Activated CD4-positive, alpha-beta T cell treated with anti-CD3 and anti-CD28 coated beads for 36 hours (primary cell): ENCODE measurements at places on chromosomes 7 and 10.
A peak's percentile ranks its signal among the peaks of the same experiment; 100 is the strongest.

- DNase-seq = no peak
- H3K27me3 ChIP-seq = no peaks in the 10 kb centered on the region
- H3K36me3 ChIP-seq = peaks cover 5% of the 10 kb centered on the region
- no peaks in the 10 kb centered on the region for H3K4me1 ChIP-seq
Measured at GRCh38 chr7:102251531-102252365, 34.9 kb upstream of the SH2B2 start.

- no peak overlapping the region for H3K4me3 ChIP-seq
- no peak overlapping the region for H3K27ac ChIP-seq
- H3K4me1 ChIP-seq = no peaks in the 10 kb centered on the region
- H3K36me3 ChIP-seq = no peaks in the 10 kb centered on the region
- no peak for DNase-seq
Measured at GRCh38 chr10:33198610-33199009, 135.9 kb downstream of the NRP1 start.

DNA sequence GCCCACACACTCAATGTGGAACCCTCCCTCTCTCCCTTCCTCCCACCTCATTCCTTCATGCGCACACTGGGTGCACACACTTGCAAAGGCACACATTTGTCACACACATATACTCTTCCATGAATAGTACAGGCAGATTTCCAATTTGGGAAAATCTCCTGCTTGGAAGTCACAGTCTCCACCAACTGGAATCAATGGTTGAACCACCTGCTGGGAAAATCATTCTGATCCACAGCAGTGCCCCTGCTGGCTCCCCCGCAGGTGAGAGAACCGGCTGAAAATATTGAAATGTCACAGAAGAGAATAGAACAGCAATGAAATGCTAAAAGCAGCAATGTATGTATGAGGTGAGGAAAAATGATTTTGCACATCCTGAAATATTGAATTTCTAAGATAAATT is 232.7 kb downstream of the ADAM12 start:
- H3K36me3 ChIP-seq = no peaks in the 10 kb centered on the region
- no peak overlapping the region for H3K4me3 ChIP-seq
- H3K4me1 ChIP-seq = no peaks in the 10 kb centered on the region

DNA sequence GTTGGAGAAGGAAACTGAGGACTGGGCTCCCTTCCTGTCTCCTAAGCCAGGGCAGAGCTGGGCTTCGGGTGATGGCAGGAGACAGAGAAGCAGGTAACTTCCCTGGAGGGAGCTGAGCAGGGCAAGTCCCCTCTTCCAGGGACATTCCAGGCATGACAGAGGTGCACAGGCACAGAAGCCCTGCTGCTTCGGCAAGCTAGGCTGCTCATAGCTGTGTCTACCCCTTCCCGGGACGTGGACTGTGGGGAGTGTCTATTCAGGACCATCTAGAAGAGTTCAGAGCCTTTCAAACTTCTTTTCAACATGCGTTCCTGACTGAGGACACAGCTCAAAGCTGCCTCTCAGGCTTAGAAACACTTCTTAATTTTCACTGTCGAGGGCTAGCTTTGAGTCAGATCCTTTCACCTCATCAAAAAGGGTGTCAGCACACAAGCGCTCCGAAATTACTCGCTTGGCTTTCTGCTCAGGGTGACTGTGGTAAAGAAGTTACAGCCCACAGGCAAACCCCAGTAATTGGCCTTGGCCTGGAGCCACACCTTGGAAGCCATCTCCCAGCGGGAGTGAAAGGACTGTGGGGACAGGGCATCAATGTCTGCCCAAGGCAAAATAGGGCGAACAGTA is 63.7 kb upstream of the STEAP1B start:
- no peak overlapping the region for H3K27ac ChIP-seq
- peak; percentile 64 for DNase-seq
- H3K27me3 ChIP-seq = peaks cover 44% of the 10 kb centered on the region
- no peaks in the 10 kb centered on the region for H3K36me3 ChIP-seq

GRCh38 chr7:158034571-158034970 is 553.1 kb downstream of the PTPRN2 start:
- DNase-seq = no peak
- H3K4me3 ChIP-seq = no peak overlapping the region
- H3K27me3 ChIP-seq = peaks cover 6% of the 10 kb centered on the region
- no peaks in the 10 kb centered on the region for H3K4me1 ChIP-seq
- H3K36me3 ChIP-seq = no peaks in the 10 kb centered on the region
- H3K27ac ChIP-seq = no peak overlapping the region

- H3K36me3 ChIP-seq = no peaks in the 10 kb centered on the region
- no peak overlapping the region for H3K4me3 ChIP-seq
- DNase-seq = no peak
- H3K27me3 ChIP-seq = peaks cover 22% of the 10 kb centered on the region
Measured at GRCh38 chr7:156002362-156003066, 190.3 kb upstream of the SHH start.

DNA sequence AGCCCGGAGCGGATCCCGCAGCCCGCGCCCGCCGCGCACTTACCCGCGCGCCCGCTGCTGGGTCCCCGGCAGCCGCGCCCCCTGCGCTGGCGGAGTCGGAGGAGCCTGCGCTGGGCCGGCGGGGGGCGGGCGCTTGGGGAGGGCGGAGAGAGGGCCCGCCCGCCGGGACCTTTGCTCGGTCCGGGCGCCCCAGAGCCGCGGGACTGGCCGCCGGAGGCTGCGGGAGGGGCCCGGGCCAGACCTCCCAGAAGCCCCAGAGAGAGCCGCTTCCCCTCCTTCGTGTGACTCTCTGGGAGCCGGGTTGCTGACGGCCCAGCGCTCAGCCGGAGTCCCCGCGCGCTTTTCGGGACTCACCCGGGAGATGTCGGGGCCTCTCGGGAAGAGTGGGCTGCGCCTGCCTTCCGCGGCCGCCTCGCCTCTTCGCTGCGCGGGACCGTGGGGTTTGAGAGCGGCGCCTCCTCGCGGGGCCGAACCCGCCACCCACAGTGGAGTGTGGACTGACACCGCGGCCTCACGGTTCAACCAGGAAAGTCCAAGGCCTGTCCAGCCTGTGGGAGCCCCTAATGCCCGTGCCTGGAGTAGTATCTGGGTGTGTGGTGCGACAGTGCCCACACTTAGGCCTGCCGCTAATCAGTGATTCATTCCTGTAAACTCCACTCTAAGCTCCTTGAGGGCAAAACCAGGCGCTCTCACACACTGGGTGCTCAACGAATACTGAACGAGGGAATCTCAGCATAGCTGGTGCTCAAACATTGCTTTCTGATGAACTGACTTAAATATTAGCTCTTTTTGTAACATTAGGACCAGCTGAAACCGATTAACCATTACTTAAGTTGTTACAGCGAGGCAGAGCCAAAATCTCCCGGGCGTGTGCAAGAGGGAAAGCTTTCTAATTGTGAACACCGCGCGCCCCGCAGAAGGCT is at the start of gene GSDME:
GSDME (minus strand) TSS at position 112 of the 923 bp plus-strand sequence. CDS start 7,690 bp downstream, outside the sequence.
- H3K4me1 ChIP-seq = peaks cover 33% of the 10 kb centered on the region
- H3K27ac ChIP-seq = peak within 1 kb of the TSS; percentile 85
- no peaks in the 10 kb centered on the region for H3K36me3 ChIP-seq

GRCh38 chr10:92238586-92239098 is 52.2 kb downstream of the CPEB3 start:
- H3K4me3 ChIP-seq = peak overlapping the region; percentile 69
- peaks cover 27% of the 10 kb centered on the region for H3K4me1 ChIP-seq
- H3K36me3 ChIP-seq = peaks cover 10% of the 10 kb centered on the region
- peaks cover 14% of the 10 kb centered on the region for H3K27me3 ChIP-seq
- H3K27ac ChIP-seq = no peak overlapping the region
- no peak for DNase-seq

- peaks cover 9% of the 10 kb centered on the region for H3K4me1 ChIP-seq
- H3K27me3 ChIP-seq = no peaks in the 10 kb centered on the region
- no peak for DNase-seq
- no peak overlapping the region for H3K27ac ChIP-seq
- no peak overlapping the region for H3K4me3 ChIP-seq
Measured at GRCh38 chr10:114973997-114974396, 36.0 kb downstream of the TRUB1 start.

GRCh38 chr10:94076325-94076841 is 82.7 kb downstream of the PLCE1 start:
- DNase-seq = no peak
- no peaks in the 10 kb centered on the region for H3K36me3 ChIP-seq
- H3K4me1 ChIP-seq = no peaks in the 10 kb centered on the region
- H3K27ac ChIP-seq = no peak overlapping the region
- no peak overlapping the region for H3K4me3 ChIP-seq

GRCh38 chr7:130288829-130289228 is 4.1 kb upstream of the CPA4 start:
- H3K27me3 ChIP-seq = peaks cover 6% of the 10 kb centered on the region
- no peaks in the 10 kb centered on the region for H3K36me3 ChIP-seq
- H3K4me3 ChIP-seq = no peak overlapping the region
- no peak overlapping the region for H3K27ac ChIP-seq
- H3K4me1 ChIP-seq = no peaks in the 10 kb centered on the region

GRCh38 chr7:12601302-12601869 is 30.9 kb downstream of the SCIN start:
- H3K27me3 ChIP-seq = no peaks in the 10 kb centered on the region
- no peaks in the 10 kb centered on the region for H3K4me1 ChIP-seq
- no peaks in the 10 kb centered on the region for H3K36me3 ChIP-seq
- no peak overlapping the region for H3K4me3 ChIP-seq
- no peak for DNase-seq
- H3K27ac ChIP-seq = no peak overlapping the region

- H3K36me3 ChIP-seq = no peaks in the 10 kb centered on the region
- no peak overlapping the region for H3K4me3 ChIP-seq
- H3K27me3 ChIP-seq = no peaks in the 10 kb centered on the region
- peaks cover 45% of the 10 kb centered on the region for H3K4me1 ChIP-seq
- no peak for DNase-seq
- H3K27ac ChIP-seq = no peak overlapping the region
Measured at GRCh38 chr10:68049289-68050078, 25.6 kb downstream of the HERC4 start.

DNA sequence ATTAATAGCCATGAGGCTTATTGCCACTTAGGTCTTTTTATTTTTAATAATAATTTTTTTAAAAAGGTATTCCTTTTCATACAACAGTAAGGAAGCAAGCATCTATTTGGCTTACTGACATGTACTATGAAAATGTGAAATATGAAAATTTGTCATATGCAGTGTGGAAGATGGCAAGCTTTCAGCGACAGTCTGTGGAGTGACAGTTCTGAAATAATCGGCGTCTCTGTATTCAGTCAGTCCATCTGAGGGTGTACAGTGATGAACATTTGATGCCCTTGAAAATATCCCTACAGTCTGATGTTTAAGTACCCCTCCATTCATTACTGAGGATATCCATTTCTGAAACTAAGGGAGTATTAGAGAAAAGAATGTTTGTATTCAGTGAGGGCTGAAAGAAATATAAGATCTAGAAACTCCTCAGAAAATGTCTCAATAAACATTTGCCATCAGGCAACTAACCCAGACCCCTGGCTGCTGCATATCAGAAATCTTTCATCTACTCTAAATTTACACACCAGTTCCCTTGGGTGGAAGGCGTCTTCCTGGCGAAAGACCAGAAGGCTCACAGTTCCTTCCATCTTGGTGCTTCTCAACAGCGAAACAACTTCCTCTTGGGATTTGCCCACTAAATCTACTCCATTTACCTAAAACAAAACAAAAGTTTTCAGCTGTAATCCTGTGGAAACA is 440.6 kb downstream of the PARD3 start:
- no peak overlapping the region for H3K4me3 ChIP-seq
- peaks cover 2% of the 10 kb centered on the region for H3K27me3 ChIP-seq
- H3K36me3 ChIP-seq = no peaks in the 10 kb centered on the region
- no peak for DNase-seq
- peaks cover 9% of the 10 kb centered on the region for H3K4me1 ChIP-seq

DNA sequence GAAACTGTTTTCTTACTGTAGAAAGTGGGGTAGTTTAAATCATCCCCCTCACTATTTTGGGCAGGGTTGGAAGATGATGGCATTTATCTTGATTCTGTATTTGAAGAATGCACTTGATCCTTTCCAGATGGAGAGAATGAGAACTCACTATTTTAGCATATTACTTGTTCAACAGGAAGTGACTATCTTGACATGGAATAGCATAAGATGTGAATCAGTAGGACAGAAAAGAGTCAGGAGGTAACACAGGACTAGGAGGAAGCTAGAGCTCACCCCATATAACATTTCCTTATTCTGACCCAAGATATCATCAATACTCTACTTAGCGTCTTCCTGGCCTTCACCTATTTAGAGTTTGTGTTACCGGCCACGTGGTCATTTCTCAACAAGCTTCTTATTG is 400.2 kb downstream of the PHTF2 start:
- no peaks in the 10 kb centered on the region for H3K4me1 ChIP-seq
- H3K27ac ChIP-seq = no peak overlapping the region
- no peak overlapping the region for H3K4me3 ChIP-seq
- no peak for DNase-seq
- peaks cover 2% of the 10 kb centered on the region for H3K27me3 ChIP-seq

- H3K36me3 ChIP-seq = no peaks in the 10 kb centered on the region
- peaks cover 32% of the 10 kb centered on the region for H3K4me1 ChIP-seq
- no peak for DNase-seq
Measured at GRCh38 chr10:4082861-4083260, 297.9 kb upstream of the KLF6 start.

GRCh38 chr10:29876008-29876555 is 183.3 kb downstream of the JCAD start:
- no peak for DNase-seq
- no peaks in the 10 kb centered on the region for H3K4me1 ChIP-seq
- no peaks in the 10 kb centered on the region for H3K36me3 ChIP-seq
- no peak overlapping the region for H3K27ac ChIP-seq

DNA sequence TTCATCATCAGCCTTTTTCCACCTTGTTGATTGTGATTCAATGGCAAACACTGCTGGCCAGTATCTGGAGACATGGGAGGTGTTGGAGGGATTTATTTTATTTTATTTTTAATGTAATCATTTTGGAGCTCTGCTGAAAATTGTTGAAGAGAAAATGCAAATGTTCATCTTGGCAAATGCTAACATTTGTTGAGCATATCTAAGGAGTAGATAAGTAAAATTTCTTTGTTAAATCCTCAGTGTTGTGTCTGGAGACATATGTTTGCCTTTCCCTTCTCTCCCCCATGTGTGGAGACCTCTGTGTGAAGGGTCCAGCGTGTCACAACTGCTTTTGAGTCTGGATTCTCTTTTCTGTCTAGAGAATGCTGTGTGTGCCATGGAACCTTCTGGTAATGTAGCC is 300.3 kb downstream of the FZD1 start:
- H3K4me1 ChIP-seq = no peaks in the 10 kb centered on the region
- peaks cover under 1% of the 10 kb centered on the region for H3K27me3 ChIP-seq
- DNase-seq = no peak
- H3K36me3 ChIP-seq = no peaks in the 10 kb centered on the region
- H3K4me3 ChIP-seq = no peak overlapping the region
- no peak overlapping the region for H3K27ac ChIP-seq

GRCh38 chr10:35079763-35080162 is 10.4 kb downstream of the CUL2 start:
- H3K36me3 ChIP-seq = peaks cover 23% of the 10 kb centered on the region
- no peak for DNase-seq
- H3K4me1 ChIP-seq = peaks cover 27% of the 10 kb centered on the region
- H3K27ac ChIP-seq = no peak overlapping the region
- H3K4me3 ChIP-seq = no peak overlapping the region
- H3K27me3 ChIP-seq = no peaks in the 10 kb centered on the region

GRCh38 chr7:137577184-137577583 is 233.7 kb upstream of the PTN start:
- no peak for DNase-seq
- H3K27me3 ChIP-seq = peaks cover 3% of the 10 kb centered on the region
- no peaks in the 10 kb centered on the region for H3K4me1 ChIP-seq
- H3K4me3 ChIP-seq = no peak overlapping the region
- H3K36me3 ChIP-seq = no peaks in the 10 kb centered on the region
